Activated CD8-positive, alpha-beta T cell treated with anti-CD3 and anti-CD28 coated beads, Interleukin-2, amount 10 ng/mL, durations not matched to agents 7 days and 5 days (primary cell): ENCODE measurements at places on chromosomes 2 and 18. TPM values are rescaled to one million over a fixed set of nuclear protein-coding genes. Genes with fewer than 3 reads are reported as not detected.

DNA sequence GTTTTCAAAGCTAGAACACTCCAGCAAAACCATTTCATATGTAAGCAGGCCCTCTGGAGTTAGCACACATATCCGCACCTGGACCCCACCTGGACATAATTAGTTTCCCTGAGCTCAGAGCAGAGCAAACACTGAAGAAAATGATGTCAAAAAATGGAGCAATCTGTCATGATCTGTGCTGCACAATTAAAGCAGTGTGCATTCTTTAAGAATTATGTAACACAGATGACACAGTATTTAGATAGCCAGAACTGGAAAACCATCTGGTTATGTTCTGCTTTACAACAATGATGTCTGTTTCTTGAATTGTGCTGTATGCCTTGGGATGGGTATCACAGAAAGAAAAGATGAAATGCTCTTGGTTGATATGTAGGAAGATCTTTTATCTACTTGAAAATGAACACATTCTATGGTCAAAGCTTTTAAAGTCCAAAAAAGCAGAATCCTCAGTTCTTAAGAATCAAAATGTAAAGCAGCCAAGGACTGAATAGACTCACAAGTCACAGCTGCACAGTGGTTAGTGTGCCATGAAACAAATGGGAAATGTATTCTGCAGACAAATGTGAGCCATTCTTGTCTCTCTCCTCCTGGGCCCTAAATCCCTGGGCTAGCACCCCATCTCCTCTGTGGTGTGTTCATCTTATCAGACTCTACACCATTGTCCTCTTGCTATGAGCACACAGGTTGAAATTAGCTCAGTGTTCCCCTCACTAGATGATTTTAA is 36.8 kb downstream of the HRH4 start:
- no peak overlapping the region for H3K4me3 ChIP-seq
- H3K27ac ChIP-seq, result no peak overlapping the region
- H3K36me3 ChIP-seq, result no peaks in the 10 kb centered on the region
- peaks cover 21% of the 10 kb centered on the region for H3K27me3 ChIP-seq
- no peak for DNase-seq

DNA sequence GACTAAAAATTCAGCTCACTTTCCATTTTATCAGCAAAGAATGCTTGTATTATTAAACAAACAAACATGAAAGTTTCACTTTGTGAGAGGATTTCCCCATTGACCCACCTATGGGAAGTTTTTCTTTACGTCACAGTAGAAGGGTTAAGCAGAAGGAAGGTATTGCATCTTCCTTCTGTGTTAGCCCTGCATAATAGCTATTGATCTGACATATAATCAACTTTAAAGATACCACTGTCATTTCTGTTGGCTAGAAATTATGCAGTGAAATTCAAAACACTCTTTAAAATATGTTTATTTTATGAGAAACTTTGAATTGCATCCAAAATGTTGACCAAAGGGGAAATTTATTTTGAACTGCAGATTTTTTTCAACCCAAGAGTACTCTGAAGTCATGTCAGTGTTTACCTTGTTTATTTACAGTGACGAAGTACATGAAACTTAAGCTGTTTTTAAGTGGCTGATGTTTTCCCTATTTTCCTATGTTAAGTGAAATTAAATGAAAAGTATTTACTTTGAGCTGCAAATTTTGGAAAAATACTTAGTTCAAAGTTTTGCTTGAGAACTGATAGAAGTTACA is 566.4 kb downstream of the ZEB2 start:
- no peaks in the 10 kb centered on the region for H3K36me3 ChIP-seq
- no peaks in the 10 kb centered on the region for H3K4me1 ChIP-seq
- DNase-seq, result no peak
- no peaks in the 10 kb centered on the region for H3K27me3 ChIP-seq

CCDC141 gene
- total RNA-seq, result 17.0 TPM

KANSL3 gene
- total RNA-seq, result 60.8 TPM

DSG1 gene
- not detected for total RNA-seq
